Renal cortical epithelial cell (primary cell): ENCODE measurements at places on chromosomes 3 and 15. TPM values are rescaled to one million over a fixed set of nuclear protein-coding genes. Genes with fewer than 3 reads are reported as not detected.

Gene HRG
- 0.15 TPM in 1 of 2 replicates, not detected in the other for total RNA-seq

Gene KY
- total RNA-seq: 0.65 TPM in 1 of 2 replicates, not detected in the other

Gene AP3B2
- total RNA-seq: 0.17 and 1.5 TPM in 2 replicates

Gene HRH1
- total RNA-seq: 23.8 and 80.7 TPM in 2 replicates

Gene GABRR3
- total RNA-seq: not detected in 2 replicates

Gene CCR9
- total RNA-seq: 0.35 TPM in 1 of 2 replicates, not detected in the other

Gene TMCO5A
- total RNA-seq: not detected in 2 replicates

Gene SSUH2
- total RNA-seq: not detected in 2 replicates

Gene GALNT15
- 0.17 and 0.55 TPM in 2 replicates for total RNA-seq
